ENCODE measurements at places on chromosomes 2 and 18.
A peak's percentile ranks its signal among the peaks of the same experiment; 100 is the strongest.

GRCh38 chr2:210884227-210884626 is 327.8 kb downstream of the CPS1 start:
- DNase-seq, result no peak

GRCh38 chr2:149399934-149400615 is 69.7 kb downstream of the LYPD6 start:
- DNase-seq, result no peak

GRCh38 chr2:204871231-204871953 is 326.1 kb downstream of the PARD3B start:
- no peak for DNase-seq

GRCh38 chr2:153416071-153416470 is 62.5 kb downstream of the RPRM start:
- DNase-seq, result no peak

GRCh38 chr2:21042958-21043743 is 722 bp downstream of the APOB start:
- peak; percentile 56 for DNase-seq

DNA sequence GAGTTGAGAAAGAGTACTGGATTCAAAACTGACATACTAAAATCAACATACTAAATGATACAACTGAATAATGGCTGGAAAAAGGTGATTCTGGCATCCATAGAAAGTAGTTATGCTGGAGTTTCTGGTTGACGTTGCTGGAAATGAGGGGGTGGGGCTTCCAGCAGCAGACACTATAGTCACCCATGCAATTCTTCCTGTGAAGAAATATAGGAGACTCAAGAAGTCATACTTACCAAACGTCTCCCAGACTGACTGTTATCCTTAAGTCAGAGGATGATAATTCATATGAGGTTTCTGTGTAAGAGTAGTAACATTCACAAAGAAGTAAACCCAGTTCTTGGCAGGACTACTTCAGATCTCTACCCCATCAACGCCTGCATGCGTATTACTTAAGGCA is 23.6 kb downstream of the DTNB start:
- DNase-seq, result no peak

DNA sequence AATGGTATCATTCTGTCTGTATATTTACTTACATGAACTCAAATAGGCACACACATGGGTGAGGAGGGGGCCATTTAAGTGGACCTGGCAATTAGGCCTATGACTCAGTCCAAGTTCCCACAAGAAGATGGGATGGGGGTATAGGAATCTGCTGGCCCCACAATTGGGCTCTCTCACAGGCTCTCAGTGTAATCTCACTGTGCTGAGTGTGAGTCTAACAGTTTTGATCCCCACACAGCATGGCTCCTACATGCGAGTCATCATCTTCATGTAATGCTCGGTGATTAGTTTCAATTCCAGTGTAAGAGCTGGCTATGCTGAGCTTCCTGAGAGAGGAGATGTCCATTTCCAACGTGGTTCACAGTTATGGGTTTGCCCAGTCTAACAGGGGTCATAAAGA is 114.0 kb downstream of the GATA6 start:
- DNase-seq, result no peak

DNA sequence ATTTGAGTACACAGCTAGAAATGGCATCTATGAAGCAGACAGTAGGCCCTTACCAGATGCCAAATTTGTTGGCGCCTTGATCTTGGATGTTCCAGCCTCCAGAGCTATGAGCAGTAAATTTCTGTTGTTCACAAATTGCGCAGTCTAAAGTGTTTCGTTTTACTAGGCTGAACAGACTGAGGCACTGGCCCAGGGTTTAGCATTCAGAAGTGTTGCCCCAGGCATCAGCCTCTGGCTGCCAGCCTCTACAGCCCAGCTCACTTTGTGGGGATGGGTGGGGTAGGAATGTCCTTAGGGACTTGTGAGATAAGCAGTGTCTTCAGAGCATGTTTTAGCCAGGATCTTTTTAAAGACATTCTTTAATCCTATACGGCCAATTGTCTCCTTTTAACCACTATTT is 51.5 kb upstream of the MGAT5 start:
- no peak for DNase-seq

DNA sequence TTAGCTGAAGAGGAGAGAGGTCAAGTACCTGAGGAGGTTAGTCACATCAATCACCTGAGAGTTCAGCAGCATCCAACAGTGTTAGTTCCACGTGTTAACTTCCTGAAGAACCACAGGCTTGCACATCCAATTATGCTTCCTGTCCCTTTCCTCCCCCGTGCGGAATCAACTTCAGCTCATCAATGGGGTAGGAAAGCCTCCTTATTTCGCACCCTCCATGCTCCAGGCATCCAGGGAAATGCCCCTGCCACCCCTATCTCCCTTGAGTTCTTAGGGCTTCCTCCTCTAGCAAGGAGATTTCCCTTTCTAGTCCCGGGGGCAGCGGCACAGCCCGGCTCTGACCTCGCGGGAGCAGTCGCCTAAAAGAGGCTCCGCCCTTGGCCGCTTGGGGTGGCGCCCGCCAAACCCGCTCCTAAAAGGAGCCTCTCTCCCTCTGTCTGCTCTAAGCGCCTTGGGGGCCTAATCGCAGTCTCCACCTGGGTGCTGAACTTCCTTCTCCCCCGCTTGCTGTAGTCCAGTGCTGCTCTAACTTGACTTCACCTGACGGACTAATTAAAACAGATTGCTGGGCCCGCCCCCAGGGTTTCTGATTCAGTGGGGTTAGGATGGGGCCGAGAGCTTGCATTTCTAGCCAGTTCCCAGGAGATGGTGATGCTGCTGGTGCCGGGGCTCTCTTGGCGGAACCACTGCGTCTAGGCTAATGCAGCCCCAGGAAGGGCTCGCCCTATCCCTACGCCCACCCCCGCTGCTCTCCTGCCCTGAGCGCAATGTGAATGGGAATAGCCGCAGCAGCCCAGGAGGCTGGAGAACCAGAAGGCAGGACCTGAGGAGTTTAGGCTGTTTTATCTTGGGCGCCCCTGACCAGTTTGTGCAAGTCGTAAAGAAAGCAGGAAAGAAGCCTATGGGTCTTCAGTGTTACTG is 3.4 kb upstream of the TET3 start:
- DNase-seq, result no peak

DNA sequence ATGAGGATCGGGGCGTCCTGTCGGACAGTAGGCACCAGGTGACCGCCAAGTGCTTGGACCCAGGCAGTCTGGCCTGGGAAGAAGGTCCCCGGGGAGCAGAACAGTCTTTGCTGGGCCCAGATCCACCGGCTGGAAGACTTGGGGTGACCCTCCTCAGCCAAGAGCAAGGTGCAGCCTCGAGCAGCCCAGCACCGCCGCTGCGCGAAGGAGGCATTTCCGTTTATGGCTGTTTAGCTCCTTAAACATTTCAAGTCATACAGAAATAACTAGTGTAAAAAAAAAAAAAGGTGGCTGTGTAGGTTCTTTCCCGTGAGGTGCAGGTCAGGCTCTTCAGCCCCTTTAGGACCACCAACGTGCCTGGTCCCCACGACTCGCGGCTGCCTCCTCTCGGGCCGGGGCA is 370.2 kb downstream of the CMPK2 start:
- no peak for DNase-seq

DNA sequence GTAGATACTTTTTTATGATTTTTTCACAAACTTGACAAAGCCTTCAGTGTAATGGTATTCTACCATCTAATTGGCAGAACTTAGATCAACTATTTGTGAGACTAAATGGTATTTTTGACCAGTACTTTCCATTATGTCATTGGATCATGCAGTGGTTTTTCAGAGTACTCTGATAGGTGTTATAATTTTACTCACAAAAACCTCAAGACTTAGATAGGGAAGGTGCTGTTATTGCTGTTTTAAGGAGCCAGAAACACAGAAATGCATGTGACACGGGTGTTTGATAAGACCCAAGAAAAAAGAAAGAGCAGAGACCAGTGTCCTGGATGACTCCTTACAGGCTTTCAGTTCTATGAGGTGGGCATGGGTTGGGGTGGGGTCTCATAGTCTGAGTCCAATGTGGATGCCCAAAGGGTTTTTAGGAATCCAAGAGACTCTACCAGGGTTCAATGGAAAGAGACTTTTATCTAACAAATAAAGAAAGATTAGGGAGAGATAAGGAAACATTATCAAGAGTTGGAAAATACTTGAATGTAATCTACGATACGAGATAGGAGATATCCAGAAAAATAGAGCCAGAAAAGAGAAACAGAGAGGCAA is 31.3 kb downstream of the SP140 start:
- no peak for DNase-seq

All from left hindlimb (tissue), 1 donor.